ENCODE measurements at places on chromosomes 3 and 15.

DNA sequence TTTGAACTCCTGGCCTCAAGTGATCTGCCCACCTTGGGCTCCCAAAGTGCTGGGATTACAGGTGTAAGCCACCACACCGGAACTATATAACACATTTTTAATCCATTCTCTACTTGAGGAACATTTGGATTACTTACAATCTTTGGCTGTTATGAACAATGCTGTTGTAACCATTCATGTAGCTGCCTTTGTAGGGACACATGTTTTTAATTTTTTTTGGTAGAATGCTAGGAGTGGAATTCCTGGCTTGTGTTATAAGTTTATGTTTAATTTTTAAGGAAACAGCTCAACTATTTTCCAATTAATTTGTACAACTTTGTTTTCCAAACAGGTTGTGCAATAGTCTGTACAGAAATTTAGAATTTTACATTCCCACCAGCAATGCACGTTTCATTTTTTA lies 51.7 kb downstream of the GPR149 start:
- no peak for DNase-seq

DNA sequence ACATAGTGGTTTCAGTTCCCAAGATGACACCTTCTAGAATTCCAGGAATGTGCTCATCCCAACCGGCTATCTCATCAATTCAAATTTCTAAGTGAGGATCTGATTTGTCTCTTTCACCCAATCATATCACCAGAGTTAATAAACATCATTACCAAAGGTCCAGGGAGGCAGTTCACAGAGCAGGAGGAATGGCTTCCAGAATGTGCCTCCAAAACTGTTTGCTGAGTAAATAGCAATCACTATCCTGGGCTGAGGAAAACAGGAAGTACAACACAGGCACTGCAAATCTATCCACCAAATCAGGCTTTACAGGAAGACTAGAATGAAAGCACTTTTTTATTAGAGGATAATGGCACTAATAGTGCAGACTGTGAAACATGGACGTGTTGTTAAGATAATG lies 61.5 kb downstream of the OSBPL10 start:
- no peak for DNase-seq

DNA sequence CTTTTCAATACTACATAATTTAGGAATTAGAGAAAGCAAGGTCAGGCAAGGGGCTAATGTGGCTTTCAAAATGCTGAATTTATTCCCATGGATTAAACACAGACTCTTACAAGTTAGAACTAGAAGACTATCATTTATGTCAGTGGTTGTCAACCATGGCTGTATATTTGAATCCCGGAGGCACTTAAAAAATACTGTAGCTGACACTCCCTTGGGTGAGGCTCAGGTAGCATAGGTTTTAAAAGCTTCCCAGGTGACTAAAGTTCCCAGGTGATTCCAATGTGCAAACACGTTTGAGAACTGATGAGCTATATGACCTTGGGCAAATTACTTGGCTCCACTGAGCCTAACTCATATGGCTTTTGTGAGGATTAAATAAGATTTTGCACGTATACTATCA lies 29.6 kb downstream of the AAGAB start:
- no peak for DNase-seq

GRCh38 chr15:70248116-70249025 lies 150.7 kb upstream of the TLE3 start:
- peak; percentile 31 for DNase-seq

DNA sequence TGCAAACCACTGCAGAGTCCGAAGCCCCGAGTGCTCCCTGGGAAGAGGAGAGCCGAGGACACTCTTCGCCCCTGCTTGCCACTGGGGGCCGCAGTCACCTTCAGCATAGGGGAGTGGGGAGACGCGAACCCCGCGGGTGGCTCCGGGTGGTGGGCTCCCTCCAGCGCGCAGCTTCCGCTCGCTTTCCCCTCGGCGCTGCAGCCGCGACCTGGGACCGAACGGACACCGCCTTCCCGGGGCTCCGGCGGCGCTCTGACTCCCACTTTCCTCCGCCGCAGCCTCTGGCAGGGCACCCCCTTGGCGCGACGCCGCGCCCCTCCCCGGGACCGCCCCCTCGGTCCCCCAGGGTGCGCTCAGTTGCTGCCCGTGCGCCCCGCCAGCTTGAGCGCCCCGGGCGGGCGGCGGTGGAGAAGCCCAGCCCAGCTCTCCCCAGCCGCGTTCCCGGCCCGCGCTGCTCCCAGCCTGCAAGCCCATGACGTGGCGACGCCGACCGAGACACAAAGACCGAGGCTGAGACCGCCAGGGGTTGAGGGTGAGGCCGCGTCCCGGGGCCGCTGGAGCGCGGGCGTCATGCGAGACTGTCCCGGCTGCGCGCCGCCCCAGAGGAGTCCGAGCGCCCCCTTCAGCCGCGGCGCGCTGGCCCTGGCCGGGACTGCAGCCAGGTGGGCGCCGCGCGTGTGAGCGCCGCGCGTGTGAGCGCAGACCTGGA lies at the start of gene MINAR1:
TSS of gene MINAR1 (plus strand) at position 701 of the 709 bp plus-strand sequence. CDS start 23,812 bp downstream, outside the sequence.
- DNase-seq, result no peak

All from NCI-H187 treated with DMSO at 0.1 percent for 48 hours (cell line).